Stimulated activated CD4-positive, alpha-beta T cell treated with anti-CD3 and anti-CD28 coated beads, Interleukin-1b, Interleukin-23, amount 100 ng/mL, for 1 hour (primary cell): ENCODE measurements at places on chromosomes 5 and 9.

GRCh38 chr9:89079391-89079790, 88.1 kb downstream of the S1PR3 start:
- no peak for DNase-seq

- DNase-seq, result no peak
These were observed 225.4 kb upstream of the DAB2 start for GRCh38 chr5:39650008-39650762.

GRCh38 chr5:76383126-76383832, 19.8 kb upstream of the IQGAP2 start:
- no peak for DNase-seq

DNA sequence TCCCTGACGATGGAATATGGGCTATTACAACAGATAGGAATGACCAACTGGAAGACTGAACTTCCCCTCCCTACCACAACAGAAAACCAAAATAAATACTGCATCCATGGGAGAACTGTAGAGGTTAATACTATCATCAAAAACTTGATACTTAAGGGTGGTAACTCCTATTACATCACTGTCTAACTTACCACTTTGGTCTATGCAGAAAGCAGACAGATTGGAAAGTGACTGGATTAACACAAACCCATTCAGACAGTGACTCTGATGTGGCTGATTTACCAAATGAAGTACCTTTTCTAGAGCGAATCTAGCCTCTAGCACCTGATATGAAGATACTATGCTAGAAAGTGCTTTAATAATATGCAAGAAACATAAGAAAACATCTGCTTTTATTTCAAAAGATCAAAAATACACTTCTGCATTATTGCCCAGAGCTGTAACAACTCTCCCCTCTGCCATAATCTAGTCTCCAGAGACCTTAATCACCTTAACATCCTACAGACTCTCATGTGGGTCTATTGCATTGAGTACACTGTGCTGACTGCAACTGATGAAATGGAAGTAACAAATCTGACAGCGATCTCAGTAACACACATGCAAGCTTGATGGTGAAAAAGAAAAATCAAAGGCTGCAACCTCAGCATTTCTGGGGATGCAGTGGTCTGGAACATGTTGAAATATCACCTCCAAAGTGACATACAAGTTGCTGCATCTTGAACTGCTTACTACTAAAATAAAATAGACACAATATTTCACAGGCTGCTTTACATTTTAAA, 62.7 kb downstream of the EPB41L4A start:
- no peak for DNase-seq

DNA sequence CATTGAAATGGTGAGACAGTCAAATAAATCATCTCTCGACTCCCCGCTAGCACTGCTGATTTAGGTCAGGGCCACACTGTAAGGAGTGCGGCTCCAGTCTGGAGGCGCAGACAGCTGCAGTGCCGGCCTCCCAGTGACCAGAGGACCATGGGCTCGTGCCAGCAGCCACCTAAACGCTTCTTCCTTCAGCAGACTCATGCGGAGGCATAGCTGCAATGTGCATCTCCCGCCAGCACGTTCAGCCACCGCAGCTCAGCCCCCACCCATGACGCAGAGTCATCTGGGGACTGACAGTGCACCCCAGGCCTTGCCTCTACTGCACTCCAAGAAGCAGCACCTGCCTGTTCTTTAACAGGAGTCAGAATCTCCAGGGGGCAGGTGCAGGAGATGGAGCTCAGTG, 13.6 kb upstream of the MAPK9 start:
- DNase-seq, result no peak

- DNase-seq, result no peak
These were observed 80.2 kb downstream of the KCNIP1 start for GRCh38 chr5:170584003-170584402.

DNA sequence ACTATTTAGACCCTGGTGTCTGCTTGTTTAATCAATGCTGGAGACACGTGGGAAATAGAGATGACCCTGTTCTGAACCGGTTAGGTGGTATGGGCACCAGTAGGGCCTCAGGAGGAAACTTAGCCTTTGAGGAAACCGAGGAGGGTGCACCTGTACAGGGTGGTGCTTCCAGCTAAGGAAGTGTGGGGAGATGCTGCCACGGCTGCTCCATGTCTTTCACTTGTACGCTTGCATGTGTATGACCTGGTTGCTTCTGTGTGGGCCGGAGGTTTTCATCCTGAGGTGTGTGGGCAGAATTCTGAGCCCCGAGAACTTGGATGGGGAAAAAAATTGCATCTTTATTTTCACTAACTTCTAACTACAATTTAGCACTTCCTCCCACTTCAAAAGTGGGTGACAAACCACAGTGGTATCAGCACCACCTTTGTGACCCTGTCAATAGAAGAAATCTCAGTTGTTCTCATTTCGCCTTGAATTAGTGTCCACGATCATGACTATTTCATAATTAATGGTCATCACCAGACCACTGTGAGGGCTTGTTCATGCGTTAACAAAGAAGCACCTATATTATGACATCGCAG, 99.8 kb upstream of the SPATA31C2 start:
- no peak for DNase-seq

DNA sequence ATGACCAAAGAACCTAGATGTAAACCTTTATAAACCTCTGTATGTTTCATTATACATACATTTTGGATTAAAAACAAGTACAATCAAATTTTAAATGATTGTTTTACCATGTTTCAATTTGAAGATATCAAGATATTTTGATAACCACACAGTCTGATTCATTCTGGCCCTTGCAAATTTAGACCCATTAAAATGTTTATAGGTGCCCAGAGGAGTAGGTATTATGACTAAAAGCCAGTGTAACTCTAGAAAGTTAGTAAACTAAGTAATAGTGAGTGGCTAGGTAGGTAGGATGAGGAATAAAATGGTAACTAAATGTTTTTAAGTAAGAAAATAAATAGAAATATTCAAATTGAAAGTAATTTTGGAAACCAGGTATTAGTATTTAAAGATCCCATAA, 165.5 kb downstream of the PBX3 start:
- DNase-seq, result no peak

- no peak for DNase-seq
These were observed 76.6 kb downstream of the CD180 start for GRCh38 chr5:67120032-67120431.

GRCh38 chr5:126854526-126855110, 77.7 kb downstream of the LMNB1 start:
- DNase-seq, result no peak

GRCh38 chr5:22908129-22908528, 55.0 kb upstream of the CDH12 start:
- DNase-seq, result no peak

GRCh38 chr9:92760070-92760469, 4.6 kb downstream of the BICD2 start:
- DNase-seq, result no peak

DNA sequence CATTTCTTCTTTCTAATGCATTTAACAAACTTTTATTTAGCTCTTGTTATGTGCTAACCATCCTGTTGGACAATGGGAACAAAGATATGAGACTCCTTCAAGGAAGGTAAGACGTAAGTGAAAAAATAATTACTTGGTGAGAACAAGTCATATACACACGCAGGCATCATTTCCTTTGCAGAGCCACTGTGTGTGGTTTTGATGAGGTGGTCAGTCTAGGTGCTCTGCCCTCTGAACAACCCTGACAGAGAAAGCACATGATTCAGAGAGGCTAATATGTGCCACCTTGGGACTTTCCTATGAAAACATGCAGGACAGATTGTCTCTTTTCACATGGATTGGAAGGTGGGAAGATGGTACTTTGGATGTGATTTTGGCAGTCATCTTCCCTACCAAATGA, 1162.5 kb upstream of the DMAC1 start:
- DNase-seq, result no peak

DNA sequence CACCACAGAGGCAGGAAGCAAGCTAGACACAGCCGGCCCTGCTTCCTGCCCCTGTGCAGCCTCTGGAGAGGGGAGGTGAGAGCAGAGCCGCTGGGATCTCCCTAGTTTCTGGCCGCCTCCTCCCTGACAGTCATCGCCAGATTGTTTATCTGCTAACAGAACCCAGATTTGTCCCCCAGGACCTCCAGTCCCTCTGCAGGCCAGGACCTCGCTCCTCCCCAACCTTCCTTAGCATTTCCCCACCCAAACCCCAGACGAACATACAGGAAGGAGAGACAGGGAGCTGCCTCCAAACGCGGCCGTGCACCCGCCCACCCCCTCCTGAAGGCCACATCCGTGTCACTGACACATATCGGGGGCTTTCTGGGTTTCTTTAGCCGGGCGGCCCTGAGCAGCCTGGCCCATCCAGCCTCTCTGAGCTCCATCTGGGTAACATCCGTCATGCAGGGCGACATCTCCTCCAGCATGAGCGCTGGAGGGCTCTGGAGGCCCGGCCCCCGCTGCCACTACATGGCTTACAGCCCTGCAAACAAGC, 47.5 kb downstream of the DBH start:
- DNase-seq, result peak; percentile 53

GRCh38 chr5:78065663-78066062, 228.8 kb downstream of the AP3B1 start:
- no peak for DNase-seq

DNA sequence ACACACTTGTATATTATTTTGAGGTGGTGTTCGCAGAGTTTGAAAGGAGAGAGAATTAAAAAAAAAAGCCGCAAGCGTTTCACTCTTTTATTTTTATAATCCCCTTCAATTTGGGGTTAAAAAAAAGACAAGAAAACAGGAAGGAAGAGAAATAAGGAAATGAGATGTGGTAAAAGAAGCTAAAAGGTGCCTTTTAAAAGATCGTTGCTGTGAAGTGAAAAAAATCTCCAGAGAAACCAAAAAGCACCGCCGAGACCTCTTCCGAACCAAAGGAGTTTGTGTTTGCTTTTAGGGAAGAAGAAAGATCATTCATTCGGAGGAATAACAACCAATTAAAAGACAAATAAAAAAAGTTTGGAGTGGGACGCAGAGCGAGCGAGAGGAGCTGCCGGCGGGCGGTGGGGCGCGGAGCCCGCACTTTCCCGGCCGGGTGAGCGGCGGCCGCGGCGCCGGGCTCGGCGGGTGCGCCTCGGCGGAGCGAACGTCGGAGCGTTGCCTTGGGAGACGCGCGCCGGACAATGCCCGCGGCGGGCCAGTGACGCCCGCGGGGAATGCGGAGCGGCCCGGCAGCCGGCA, 355 bp downstream of the TLE4 start:
- DNase-seq, result no peak

DNA sequence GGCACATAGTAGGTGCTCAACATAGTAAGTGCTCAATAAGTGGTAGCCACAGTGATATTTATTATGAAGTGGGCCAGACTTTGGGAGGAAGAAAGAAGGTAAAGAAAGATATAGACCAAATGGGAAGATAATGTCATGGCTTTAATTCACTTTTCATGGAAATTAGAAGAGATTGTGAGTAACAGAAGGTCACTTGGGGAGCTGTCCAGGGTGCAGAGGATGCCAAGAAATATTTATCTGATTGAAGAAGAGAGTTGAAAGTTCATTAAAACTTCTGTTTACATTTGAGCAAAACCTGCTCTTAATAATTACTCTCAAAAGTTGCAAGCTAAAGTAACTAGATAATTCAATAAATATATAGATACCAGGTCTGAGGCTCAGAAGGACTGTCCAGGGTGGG, 28.3 kb upstream of the IL33 start:
- DNase-seq, result no peak

DNA sequence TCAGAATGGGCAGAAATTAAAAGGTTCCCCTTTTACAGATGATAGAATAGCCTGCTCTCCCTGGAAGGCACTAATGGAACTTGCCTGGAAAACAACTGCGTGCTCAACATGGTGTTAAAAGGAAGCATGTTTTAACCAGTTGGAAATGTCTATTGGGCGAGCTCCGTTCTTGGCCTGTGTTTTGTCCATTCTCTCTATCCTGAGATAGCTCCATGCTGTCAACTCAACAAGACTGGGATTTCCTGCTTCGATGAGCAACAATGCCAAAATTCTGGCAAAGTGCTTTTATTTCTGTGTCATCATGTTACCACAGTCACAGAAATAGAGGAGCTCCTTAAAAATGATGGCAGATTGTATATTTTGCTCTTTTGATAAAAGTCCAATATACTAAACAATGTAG, 198.3 kb downstream of the PLK2 start:
- no peak for DNase-seq

DNA sequence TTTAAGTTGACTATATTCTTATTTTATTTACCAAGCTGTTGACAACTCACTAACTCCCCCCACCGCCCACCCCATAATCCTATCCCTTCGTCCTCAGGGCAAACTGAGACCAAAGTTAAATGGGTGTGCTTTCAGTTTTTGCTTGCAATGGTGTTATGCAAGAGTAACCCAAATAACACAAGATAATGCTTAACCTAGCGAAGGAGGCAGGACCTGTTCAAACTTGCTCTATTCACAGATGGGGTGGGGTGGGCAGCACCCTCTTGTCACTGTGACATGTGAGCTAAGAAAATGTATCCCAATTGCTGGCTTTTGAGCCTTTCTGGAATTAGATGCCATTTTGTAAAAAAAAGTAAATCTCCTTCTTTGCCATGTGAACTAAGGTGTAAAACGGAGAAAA, 40.4 kb downstream of the GLIS3 start:
- no peak for DNase-seq

DNA sequence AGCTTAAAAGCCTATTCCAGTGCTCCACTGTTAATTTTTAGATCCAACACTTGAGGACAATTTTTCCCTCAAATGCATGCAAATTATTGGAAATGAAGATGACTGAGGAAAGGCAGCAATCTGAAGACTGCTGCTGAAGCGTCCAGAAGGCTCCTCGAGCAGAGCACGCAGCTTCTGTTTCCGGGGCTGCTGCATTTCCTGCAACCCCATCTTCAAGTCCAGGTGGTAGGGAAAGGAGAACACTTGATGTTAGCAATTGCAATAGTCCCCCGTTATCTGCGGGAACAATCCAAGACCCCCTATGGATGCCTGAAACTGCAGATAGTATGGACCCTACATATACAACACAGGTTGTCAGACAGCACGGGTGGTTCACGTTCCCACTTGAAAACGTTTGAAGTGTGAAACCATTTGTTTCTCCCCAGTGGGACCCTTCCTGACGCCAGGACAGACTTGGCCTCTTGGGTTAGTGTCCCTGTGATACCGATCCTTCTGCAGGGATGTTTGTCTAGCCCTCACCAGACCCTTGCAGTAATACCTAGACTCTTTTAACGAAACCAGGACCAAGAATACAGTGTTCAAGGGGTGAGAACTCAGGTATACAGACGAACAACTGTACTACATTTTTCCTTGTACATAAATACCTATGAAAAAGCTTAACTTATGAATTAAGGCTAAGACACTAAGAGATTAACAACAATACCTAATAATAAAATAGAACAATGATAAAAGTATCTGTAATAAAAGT, 152.3 kb downstream of the HSD17B3 start:
- DNase-seq, result no peak

DNA sequence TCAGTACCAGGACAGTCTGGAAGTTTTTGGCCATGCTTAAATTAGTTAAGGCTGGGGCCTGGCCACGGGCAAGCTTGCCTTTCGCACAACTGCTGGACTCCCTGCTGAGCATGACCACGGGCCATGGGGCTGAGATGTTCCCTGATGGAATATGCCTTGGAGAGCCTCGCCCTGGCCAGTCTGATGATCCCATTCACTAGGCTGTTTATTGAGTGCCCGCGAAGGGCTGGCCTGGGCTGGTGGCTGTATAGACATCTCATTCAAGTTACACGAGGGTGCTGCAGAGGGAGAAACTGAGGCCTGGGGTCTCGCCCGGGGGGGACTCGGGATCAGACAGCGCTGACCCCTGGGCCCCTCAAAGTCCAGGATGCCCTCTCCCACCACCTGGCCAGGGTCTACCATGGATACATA, 7.8 kb upstream of the RXRA start:
- DNase-seq, result no peak

- no peak for DNase-seq
These were observed 4.5 kb downstream of the SLC36A1 start for GRCh38 chr5:151451626-151452520.

GRCh38 chr5:4313138-4313537, 717.5 kb downstream of the IRX1 start:
- DNase-seq, result no peak
